ENCODE measurements at places on chromosomes 5 and 9.
A peak's percentile ranks its signal among the peaks of the same experiment; 100 is the strongest.

DNA sequence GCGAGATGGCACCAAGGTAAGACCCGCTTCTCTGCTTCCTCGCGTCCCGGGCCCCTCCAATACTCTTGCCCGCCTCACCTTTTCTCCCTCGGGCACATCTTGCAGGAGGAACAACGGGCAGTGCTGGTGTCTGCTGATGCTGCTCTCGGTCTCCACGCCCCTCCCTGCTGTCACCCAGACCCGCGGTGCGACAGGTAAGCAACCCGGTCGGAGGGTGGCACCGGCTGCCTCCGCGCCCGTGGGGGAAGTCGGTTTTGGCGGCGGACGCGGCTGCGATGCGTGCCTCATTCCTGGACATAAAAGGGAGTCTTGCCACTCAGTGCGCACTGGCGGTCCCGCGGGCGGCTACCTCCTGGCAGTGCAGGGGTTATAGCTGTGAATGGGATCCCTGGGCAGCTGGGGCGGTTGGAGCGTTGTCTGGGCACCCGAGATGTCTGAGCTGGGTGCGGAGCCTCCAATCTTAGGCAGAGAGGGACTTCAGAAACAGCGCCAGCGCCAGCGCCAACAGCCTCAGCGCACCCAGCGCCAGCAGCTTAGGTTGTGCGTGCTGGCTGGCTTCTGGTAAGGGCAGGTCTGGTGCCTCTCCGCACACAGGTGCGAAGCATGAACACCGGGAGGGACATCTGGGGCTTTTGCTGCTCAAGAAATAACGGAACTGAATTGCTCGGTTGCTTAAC is 488 bp downstream of the COL15A1 start:
- no peak for DNase-seq

- peak; percentile 53 for DNase-seq
Measured at GRCh38 chr9:85248514-85249312, 493.0 kb downstream of the AGTPBP1 start.

DNA sequence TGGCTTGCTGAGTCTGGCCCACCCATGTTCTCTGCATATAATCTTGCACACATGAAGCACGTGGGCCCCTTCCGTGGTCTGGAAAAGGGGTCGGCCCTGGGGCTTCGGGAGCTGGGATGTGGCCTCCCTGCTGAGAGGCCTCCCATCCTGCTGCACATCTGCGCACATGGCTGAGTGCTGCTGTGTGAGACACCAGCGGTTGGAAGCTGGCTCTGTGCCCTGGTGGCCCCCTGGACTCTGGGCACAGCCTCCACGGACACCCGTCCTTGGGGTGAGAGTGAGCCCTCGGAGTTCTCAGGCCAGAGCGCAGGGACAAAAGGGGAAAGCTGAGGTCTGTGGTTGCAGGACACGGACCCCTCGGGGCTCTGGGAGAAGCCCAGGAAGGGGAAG is 115.8 kb downstream of the RXRA start:
- peak; percentile 17 for DNase-seq

DNA sequence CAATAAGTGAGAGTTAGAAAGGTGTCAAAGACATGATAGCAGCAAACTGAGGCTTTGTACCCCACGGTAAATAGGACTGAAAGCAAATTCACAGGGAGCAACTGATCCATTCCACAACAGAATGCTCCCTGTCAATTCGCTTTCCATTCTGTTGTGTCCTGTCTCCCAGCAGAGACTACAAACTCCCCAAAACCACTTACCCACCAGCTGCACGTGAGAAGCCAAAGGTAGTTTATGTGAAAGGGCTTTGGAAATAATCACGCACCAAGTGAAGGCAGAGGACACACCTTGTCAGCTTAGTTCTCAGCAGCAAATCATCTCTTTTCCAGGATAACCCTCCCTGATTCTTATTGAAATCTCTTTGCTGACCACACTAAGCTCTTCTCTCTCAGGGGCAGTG is 46.6 kb upstream of the IL17B start:
- no peak for DNase-seq

DNA sequence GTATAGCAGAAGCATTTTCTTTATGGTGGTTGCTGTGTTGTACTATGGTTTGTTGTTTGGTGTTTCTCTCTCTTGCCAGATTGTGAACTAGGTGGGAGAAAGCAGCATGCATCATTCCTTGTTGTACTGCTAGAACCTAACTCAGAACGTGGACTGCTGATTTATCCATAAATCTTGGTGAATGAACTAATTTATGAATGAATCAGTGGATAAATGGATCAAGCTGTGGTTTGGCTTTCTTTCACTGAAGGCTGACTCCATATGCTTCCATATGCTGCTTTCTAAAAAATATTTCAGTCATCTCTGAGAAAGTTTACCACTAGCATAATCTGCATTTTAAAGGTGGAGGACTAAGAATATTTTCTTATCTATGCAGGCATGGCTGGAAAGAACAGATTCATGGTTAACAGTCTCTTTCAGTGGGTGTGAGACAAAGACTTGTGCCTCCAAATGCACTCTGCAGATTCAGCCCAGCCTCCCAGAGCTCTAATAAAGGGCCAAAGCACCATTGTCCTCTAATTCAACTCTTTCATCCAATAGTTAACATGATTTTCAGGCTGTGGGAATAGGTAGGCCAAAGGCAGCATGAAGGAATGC is 237.7 kb downstream of the SH3GL2 start:
- DNase-seq: no peak

- DNase-seq: peak; percentile 11
Measured at GRCh38 chr5:167207081-167207480, 1084.4 kb upstream of the WWC1 start.
